ENCODE measurements at places on chromosomes 1 and 21.

DNA sequence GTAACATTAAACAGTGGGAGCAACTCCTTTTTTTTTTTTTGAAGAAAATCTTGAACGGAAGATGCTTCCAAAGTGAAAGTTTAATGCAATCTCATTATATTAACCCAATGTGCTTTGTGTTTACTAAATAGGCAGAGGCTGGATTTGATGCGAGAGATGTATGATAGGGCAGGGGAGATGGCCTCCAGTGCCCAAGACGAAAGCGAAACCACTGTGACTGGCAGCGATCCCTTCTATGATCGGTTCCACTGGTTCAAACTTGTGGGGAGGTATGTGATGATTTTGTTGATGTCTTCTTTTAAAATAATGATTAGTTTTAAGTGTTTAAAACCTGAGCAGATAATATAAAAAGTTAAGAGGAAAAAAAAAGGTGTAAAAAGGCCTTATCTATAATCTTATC is 74.2 kb upstream of the PGD start:
- no peak for DNase-seq

GRCh38 chr1:221016751-221017150 is 137.5 kb downstream of the HLX start:
- no peak for DNase-seq

DNA sequence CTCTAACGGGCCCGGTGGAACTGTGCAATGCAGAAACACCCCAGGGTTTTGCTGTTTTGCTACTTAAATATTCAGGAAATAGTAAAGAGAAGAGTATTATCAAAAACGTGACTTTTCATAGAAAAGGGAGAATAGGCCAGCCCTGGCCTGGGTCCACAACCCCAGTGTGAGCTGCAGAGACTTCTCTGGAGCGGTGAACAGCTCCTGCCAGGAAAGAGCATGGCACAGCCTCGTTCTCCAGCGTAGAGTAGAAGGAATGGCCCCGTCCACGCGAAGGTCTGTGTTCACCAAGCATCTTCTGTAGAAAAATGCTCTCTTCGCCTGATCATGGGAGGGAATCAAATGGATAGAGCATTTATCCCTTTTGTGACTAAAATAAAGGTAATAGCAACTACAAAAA is 51.4 kb downstream of the PDE9A start:
- DNase-seq = no peak

GRCh38 chr1:2972879-2973575 is 48.2 kb upstream of the ACTRT2 start:
- DNase-seq = no peak

- no peak for DNase-seq
Observed at GRCh38 chr21:34338226-34338625, 25.6 kb upstream of the KCNE2 start.

DNA sequence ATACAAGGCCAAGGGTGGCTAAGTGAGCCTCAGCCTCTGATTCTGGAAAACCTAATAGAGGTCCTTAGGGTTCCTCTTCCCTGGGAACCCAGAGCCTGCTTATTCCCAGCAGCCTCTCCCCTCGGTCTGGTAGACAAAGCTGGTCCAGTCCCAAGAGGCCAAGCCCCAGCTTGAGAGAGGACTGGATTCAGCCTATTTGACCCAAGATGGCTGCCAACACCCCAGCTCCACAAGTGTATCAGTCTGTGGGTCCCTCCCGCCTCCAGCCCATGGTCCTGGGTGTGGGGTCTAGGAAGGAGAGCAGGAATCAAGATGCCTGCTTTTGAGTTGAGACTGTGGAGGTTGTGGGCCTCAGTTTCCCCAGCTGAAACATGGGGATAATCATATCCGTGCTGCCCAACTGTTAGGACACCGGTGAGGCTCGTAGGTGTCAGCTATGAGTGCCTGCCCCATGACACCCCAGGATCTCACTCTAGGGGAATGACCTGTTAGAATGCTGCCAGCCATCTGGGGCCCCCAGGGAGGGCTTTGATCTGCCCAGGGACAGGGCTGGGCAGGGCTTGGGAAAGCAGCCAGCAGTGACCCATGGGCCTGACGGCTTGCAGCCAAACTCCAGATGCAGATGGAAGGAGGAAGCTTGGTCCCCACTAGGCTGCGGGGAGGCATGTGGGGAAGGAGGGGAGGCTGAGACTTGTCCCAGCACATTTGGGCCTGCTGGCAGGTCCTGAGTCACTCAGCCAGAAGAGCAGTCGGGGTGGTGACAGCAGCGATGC is 45.4 kb downstream of the NUAK2 start:
- DNase-seq = no peak

- DNase-seq = no peak
Observed at GRCh38 chr1:101437800-101438199, 201.0 kb downstream of the S1PR1 start.

DNA sequence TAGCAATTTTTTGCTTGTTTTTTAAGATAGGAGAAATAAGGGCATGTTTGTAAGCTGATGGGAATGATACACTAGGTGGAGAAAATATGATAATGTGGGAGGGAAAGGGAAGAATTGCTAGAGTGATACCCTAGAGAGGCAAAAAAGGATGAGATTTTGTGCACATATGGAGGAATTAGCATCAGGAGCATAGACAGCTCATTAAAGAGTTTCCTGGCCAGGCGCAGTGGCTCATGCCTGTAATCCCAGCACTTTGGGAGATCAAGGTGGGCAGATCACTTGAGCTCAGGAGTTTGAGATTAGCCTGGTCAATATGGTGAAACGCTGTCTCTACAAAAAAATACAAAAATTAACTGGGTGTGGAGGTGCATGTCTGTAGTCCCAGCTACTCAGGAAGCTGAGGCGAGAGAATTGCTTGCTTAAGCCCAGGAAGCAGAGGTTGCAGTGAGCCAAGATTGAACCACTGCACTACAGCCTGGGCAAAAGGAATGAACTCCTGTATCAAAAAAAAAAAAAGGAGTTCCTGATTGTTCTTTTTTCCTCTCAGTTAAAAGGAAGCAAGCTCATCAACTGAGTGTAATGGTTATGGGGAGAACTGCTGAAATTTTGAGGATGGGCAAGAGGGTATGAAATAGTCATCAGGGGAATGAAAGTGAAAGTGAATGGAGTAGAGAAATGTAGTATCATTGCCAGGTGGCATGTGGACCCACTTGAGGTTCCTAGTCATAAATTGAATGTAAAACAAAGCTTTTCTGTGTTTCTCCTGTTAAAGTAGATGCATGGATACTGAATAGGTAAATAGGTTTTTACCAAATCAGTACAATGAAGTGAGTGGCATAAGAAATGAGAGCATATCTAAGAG is 35.5 kb downstream of the SH3GLB1 start:
- DNase-seq = no peak

DNA sequence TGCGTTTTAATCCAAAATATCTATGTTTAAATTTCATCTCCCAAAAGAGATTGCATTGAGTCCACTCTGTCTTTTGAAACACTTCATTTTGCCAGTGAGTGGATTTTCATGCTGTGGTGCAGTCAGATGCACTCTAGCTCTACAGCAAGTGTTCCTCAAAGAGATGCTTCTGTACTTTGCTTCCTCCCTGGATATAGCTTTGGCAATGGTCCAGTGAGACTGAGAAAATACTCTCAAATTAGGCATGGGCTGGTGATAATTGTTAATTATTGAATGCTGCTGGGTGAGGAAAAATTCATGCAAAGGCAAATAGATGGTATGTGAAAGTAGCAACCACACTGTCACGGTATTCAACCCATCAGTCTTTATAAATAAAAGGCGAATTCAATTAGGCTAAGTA is 396.9 kb downstream of the ADGRL2 start:
- no peak for DNase-seq

DNA sequence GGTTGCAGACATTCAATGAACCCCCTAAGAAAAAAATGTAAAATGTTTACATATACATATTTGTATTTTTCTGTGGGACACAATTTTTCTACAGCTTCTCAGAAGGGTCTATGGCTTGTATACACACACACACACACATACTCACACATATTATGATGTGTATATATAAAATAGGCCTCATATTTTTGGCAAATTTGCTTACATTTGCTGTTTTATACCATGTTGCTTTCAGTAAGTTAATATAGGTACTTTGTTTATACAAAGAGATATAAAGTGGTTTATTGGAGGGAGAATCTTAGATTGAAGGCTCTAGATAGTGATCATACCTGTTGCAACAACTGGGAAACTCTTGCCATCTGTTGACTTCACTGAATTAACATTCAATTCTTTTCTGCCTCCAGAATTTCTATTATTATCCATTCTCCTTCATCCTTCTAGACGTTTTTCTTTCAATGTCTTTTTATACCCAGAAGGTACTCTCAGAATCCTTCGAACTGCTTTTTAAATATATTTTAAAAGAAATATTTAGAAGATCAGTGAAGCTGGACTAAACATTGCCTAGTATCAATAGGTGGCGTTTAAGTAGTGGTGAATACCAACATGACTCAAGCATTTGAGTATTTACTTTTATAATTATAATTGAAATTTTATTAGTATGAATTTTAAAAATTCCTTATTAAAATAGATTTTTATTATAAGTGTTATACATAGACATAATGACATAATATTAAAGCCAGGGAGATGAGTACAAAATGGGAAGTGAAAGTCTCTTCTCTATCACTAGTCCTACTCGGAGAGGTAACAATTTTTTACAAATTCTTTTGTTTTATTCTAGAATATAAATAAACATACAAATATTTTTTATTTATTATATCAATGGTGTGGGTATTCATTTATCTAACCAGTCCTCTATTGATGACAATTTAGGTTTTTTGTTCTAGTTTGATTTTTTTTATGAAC is 10.2 kb downstream of the CD55 start:
- DNase-seq = no peak

DNA sequence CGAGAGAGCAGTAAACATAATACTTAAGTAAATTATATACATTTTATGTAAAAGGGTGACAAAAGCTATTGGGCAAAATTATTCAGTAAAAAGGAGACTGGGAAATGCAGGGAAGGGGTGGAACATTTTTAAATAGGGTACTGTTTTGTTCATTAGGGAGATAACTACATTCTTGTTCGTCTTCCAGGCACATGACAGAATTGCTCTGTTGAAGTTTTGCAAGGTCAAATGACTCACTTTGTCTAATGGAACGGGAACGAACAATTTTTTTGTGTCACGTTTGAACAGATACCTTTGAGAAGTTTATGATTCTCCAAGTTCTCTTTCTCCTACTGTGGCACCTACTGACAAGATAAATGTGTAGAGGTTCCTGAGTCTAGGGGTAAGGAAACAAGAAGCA is 382.3 kb upstream of the ZRANB2 start:
- DNase-seq = no peak

DNA sequence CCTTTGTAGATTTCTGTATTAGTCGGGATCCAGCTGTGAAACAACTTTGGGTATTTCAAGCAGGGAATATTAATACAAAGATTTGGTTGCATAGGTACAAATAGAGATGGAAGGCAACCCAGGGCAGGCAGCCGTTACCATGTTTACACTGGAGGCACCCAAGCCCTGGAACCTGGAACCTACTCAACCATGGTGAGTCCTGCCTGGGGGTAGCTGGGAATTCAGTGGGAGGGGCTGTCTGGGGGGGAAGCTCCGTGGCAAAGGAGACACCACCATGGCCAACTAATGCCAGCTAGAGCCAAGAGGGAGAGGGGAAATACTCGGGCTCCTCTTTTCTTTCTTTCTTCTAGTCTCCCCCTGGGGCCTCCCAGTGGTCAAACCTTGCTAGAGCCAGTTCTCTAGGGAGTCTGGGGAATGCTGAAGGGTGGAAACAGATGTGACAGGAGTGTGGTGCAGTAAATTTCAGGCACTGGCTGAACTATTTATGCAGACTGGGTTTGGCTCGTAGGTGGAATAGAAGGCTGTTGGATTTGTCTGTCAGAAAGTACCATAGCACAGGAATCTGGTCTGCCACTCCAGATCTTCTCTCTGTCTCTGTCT is 91.9 kb upstream of the CACNA1E start:
- no peak for DNase-seq

DNA sequence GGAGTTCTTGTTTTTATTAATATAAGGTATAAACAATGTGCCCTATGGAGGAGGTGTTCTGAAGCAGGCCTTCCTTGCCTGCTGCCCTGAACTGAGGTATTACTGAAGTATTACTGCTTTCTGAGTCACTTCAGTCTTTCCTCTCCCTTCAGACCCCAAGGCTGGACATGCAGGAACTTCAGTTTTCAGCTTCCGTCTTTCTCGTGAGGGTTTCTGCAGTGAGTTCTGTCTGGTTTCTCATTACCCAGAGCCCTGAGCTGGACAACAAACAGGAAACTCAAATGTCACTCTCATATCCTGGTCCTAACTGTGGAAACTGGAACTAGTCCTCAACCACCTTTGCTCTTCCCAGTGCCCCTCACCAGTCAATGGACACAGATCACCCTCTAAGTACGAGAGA is 46.8 kb downstream of the ELAVL4 start:
- no peak for DNase-seq

- no peak for DNase-seq
Observed at GRCh38 chr1:107172450-107173170, 31.8 kb downstream of the NTNG1 start.

DNA sequence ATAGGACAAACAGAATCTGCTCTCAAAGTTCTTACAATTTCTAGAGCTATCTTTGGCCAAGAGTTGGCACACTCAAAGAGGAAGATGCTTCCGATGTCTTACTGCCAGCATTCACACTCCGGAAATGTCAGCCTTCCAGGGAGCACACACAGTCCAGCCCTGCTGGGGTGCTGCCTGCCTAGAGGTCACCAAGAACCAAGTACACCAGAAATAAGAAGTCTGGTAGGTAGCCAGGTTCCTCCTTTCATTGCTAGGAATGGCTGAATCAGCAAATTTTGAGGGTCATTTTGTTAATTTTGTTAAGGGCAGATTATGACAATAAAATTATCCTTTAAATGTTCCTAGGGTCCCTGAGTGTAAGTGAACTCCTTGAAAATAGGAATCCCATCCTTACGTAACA is 77.5 kb downstream of the PLPP3 start:
- DNase-seq = no peak

DNA sequence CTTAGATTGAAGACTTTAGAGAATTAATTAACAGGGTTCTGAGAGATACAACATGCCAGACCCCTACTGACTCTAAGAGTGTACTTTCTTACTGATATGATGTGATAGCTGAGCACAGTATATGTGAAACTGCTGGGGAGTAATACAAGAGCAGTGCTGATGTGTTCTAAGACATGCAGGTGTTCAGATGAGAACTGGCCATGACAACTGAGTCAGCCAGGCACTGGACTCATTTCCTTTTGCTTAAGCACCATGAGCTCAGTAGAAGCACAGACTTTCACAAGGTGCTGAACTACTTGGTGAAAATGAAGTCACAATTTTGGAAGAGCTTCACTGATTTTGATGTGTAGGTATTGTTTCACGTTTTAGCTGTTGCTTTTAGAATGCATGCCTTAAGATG is 15.9 kb upstream of the POGZ start:
- DNase-seq = no peak

GRCh38 chr1:174958396-174958795 is 41.4 kb upstream of the CACYBP start:
- no peak for DNase-seq
